ENCODE measurements at places on chromosomes 2 and 18. TPM values are rescaled to one million over a fixed set of nuclear protein-coding genes. Genes with fewer than 3 reads are reported as not detected.

GRCh38 chr2:197182668-197183067 is 127.9 kb downstream of the ANKRD44 start:
- no peak for DNase-seq

DNA sequence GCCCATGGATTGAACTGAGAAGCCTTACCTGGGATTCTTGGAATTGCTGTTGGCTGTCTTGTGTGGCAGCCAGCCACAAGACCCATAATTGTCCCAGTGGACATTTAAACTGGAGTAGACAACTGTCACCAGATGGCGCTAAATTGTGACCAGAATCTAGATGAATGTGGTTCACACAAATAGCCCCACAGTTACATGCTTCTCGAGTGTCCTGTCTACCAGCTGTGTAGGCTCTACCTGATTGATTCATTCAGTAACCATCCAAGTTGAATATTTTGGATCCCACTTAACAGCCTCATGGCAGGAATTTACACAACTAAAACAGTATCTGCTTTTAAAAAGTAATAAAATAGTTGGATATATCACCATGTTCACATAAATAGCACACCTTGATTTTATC is 73.2 kb downstream of the MAP4K4 start:
- DNase-seq, result peak; percentile 72

- DNase-seq, result no peak
Measured at GRCh38 chr18:48994044-48994651, 43.4 kb upstream of the SMAD7 start.

DNA sequence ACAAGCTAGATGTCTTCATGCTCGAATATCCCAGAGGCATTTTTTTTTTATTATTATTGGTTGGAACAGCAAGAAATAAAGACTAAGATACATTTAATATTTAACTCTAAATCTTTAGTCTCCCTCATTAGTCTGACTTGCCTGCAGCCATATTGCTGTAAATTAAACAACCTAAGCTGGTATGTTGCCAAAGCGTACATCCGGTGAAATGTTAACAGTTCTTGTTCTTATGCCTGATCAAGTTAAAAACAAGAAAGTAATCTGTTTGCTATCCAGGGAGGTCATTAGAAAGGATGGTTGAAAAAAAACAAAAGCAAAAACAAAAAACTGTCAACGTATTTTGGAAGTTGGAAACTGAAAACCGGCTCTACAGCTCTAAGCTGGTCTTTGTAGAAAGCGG is 125.9 kb upstream of the NABP1 start:
- DNase-seq, result no peak

ACMSD gene
- not detected for polyA plus RNA-seq

DTNA gene
- 0.19 TPM for polyA plus RNA-seq
